Stimulated activated CD8-positive, alpha-beta memory T cell treated with anti-CD3 and anti-CD28 coated beads, Interleukin-2, amount 100 ng/mL, for 48 hours (primary cell): ENCODE measurements at places on chromosomes 6 and 20.

GRCh38 chr6:90368001-90368400, 71.4 kb upstream of the BACH2 start:
- DNase-seq = no peak

GRCh38 chr20:38138086-38138778, 26.8 kb downstream of the TGM2 start:
- DNase-seq = no peak

DNA sequence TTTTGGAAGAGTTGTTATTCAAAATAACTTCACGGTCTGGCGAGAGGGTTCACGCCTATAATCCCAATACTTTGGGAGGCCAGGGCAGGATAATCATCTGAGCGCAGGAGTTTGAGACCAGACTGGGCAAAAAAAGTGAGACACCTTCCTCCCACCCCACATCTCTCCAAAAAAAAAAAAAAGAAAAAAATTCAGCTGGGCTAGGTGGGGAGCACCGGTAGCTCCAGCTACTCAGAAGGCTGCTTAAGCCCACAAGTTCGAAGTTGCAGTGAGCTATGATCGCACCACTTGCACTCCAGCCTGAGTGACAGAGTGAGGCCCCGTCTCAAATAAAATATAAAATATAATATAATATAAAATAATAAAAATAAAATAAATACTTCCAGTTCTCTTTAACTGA, 10.4 kb downstream of the OR2B2 start:
- no peak for DNase-seq

DNA sequence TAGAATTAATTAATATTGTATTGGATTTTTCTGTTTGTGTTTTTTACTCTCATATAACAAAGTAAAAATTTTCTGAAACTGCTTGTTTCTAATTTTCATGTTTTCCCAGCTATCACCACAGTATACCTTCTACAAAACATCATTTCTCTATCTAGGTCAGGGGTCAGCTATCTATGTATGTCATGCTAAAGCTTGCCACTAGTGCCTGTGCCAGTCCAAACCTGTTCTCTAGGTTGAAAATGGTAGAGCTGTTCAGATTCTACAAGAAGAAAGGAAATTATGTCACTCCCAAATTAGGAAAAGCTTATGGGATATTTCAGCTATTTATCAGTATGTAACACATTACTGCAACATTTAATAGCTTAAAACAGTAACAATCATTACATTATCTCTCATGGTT, 5.8 kb upstream of the ME1 start:
- no peak for DNase-seq

- no peak for DNase-seq
Observed at GRCh38 chr6:105318660-105319059, 84.2 kb downstream of the PREP start.

DNA sequence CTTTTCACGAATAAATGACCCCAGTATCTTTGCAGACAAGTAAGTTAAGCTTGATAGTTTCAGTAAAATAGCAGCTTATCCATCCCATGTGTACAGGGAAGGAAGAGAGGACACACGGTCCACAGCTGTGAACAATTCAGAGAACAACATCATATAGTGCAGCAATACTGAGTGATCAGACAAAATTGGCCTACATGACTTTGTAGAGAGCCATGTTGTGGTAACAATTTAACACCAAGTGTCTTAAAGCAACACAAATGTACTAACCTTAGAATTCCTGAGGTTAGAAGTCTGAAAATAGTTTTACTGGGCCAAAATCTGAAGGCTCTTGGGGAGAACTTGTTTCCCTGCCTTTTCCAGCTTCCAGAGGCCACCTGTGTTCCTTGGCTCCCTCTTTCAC, 12.5 kb downstream of the FAM184A start:
- DNase-seq = no peak

- no peak for DNase-seq
Observed at GRCh38 chr6:128316258-128316929, 204.0 kb downstream of the PTPRK start.

GRCh38 chr20:12906361-12906760, 102.4 kb upstream of the SPTLC3 start:
- no peak for DNase-seq

DNA sequence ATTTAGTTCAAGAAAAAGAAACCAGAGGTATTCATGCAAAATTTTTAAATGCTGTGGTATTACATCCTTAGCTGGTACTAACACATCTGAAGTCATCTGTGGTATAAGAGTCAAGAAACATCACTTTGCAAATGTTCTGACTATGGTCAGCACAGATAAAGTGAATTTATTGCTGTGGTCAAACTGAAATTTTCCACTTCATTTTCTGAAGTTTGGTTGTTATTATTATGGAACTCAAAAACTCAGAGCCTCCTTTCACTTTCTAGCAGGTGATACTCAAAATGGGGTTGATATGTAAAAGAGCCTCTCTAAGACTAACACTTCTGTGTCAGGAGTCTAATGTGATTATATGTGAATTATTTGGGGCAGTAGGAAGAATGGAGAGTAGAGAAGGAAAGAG, 257.8 kb downstream of the RNGTT start:
- no peak for DNase-seq

DNA sequence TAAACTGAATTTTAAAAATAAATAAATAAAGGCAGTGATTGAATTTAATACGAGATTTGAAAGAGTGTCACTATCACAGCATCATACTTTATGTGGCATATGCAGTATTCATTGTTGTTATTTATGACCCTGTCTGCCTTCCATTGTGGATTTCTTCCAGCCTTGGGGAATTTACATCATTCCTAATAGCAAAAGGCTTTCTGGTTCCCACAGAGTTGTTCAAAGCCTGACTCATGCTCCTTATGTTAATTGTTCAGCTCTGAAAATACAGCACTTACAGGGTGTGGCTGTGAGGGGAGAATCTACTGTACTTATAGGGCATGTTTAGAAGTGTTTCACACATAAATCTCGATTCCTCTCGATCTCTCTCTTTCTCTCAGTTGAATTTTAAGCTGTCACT, 54.4 kb downstream of the JAG1 start:
- DNase-seq = no peak

DNA sequence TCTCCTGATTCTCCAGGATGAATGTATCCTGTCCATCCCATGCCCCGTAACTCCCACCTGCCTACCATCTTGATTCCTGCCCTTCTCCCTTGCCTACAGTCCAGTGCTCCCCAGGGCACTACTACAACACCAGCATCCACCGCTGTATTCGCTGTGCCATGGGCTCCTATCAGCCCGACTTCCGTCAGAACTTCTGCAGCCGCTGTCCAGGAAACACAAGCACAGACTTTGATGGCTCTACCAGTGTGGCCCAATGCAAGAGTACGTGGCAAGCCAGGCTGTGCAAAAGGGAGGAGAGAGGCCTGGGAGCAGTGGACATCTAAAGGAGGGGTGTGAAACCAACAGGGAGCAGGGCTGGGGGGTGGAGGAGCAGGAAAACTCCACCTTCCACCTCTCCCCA, 15.0 kb upstream of the ZNF76 start:
- DNase-seq = no peak

GRCh38 chr6:107735906-107736635, 88.0 kb downstream of the SCML4 start:
- DNase-seq = no peak

- DNase-seq = no peak
Observed at GRCh38 chr20:20005342-20005741, 11.8 kb upstream of the NAA20 start.

GRCh38 chr6:34436803-34437643, 11.2 kb upstream of the RPS10 start:
- no peak for DNase-seq

- DNase-seq = no peak
Observed at GRCh38 chr6:112581015-112581414, 233.9 kb downstream of the RFPL4B start.

- no peak for DNase-seq
Observed at GRCh38 chr6:52491203-52492069, 71.3 kb downstream of the EFHC1 start.

DNA sequence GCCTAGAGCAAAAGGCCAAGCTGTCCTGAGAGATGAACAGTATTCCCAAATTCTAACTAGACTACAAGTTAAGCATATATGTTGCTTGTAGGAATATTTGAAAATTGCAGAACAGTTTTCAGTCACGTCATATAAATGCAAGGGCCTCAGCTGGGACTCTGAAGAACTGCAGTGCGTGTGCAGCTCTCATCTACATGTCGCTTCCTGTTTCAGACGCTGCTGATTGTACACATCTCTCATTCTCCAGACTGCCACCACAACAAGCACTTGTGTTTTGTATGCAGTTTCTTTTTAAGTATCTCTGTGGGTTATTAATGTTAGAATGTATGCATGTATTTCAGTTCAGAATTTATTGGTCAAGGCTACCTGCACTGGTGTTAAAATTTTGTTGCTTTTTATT, 119.7 kb downstream of the MAP3K4 start:
- DNase-seq = no peak

DNA sequence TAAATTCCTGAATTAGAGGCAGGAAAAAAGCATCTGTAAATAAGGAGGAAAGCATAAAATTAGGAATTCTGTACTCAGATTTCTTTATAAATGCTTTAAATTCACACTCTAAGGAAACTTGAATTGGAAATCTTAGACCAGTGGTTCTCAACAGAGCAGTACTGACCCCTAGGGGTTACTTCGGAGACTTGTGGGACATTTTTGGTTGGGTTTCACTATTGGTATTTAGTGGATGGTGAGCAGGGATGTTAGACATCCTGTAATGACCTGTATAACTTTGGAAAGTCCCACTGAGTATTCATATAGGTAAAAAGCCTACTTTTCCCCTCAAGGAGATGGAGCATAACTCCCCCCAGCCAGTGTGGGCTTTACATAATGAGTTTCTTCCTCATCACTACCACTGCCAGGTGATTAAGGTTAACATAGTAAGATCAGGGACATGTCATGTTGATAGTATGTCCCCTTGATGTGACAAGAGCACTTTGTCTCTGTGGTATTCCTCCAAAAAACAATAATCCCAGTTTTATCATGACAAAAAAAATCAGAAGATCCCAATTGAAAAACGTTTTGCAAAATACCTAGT, 31.0 kb downstream of the GLO1 start:
- DNase-seq = no peak

- no peak for DNase-seq
Observed at GRCh38 chr6:1787894-1788293, 178.2 kb downstream of the FOXC1 start.

- DNase-seq = no peak
Observed at GRCh38 chr20:60372822-60373221, 414.6 kb downstream of the CDH26 start.

DNA sequence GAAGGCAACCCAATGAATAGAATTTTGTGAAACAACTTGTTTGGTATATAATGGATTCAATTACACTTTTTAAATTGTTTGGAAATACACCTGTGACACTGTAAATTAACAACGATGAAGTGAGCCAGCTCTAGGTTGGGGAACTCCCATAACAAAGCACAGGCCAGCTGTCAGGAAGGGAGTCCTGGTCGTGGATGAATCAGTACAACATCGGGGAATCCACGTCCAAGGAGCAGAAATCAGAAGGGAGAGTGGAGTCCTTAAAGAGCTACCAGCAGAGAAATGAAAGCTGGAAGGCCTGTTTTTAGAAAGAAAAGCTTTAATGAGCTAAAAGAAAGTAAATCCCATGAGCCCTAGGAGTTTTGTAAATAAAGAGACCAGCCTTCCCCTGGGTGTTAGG, 223.1 kb upstream of the SLC35B3 start:
- no peak for DNase-seq

DNA sequence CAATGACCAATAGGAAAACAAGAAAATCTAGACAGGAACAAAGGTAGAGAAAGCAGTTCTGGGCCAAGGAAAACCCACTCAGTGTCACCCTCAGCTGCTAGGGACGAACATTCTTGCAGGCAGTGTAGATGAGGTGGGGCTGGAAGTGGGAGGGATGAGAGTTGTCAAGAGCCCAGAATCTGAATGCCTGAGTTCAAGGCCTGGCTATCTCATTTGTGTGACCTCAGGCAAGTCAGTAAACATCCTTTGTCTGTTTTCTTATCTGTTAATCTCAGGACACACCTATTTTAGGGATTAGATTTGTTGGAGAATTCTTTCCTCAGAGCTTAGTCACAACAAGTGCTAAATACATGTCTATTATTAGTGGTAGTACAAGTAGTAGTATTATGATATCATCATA, 50.9 kb upstream of the KIF16B start:
- no peak for DNase-seq

GRCh38 chr6:50030350-50030749, 8.6 kb upstream of the DEFB110 start:
- no peak for DNase-seq

DNA sequence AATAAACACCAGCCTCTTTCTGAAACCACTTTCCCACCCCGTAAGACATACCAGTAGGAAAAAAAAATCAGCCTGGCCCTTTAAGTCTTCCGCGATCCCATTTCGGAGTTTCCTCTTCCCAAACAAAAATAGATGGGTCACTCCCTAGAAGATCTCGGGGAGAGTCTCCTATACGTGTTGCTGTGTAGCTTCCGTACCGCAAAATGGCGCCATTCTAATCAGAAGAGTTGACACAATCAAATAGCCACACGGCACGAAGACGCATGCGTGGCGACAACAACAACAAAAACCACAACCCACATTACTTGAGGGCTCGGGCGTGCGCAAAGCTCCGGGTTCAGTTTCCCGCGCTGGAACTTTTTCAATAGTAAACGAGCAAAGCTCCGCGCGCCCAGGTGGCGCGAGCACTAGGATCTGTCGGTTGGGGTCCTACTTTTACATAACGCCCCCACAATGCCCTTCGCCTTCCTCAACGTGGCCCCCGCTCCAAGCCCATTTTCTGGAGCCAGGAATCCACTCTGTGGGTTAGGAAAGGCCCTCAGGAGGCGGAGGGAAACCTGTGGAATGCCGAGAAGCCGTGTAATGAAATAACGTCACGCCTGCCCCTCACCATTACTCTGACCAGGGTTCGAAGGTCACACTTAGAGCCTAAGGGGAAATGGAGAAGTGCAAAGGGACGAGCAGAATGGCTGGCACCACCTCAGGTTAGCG, at the start of gene GPANK1:
Gene GPANK1 (minus strand): TSS at position 208 of the 711 bp plus-strand sequence. CDS start 519 bp downstream, outside the sequence.
- peak; percentile 83 for DNase-seq

- no peak for DNase-seq
Observed at GRCh38 chr6:43737272-43738081, 32.5 kb upstream of the VEGFA start.

DNA sequence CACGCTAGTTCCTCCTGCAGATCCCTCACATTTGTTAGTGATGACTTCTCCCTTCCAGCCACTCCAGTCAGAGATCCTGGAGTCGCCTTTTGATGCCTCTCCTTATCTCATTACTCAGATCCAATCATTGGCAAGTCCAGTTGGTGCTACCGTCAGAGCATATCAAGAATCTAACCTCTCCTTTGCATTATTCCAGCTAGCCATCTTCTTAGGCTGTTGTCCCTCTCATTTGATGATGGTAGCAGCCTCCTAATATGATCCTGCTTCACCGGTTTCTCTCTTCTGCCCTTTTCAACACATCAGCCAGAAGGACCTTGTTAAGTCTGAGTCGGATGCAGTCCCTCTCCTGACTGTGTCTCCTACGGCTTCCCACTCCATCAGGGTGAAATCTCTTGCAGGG, 305.6 kb downstream of the THBS2 start:
- DNase-seq = no peak
